Activated T-helper 2 cell treated with anti-CD3 and anti-CD28 coated beads, Interferon-gamma antibody, Interleukin-2, Interleukin-4, amounts not matched to agents 10 μg/mL and 5 μg/mL and 100 μg/mL, durations not matched to agents 14 hours and 24 hours and 36 hours (primary cell): ENCODE measurements at places on chromosomes 5 and 9. TPM values are rescaled to one million over a fixed set of nuclear protein-coding genes. Genes with fewer than 3 reads are reported as not detected.

Gene TLX3
- not detected in 2 replicates for total RNA-seq

GRCh38 chr9:136198605-136199083, 6.3 kb downstream of the LHX3 start:
- no peak for DNase-seq
- H3K27me3 ChIP-seq: peaks cover 53% of the 10 kb centered on the region
- no peaks in the 10 kb centered on the region for H3K36me3 ChIP-seq
- H3K4me3 ChIP-seq: no peak overlapping the region
- H3K27ac ChIP-seq: no peak overlapping the region

- H3K27me3 ChIP-seq: no peaks in the 10 kb centered on the region
- no peaks in the 10 kb centered on the region for H3K4me1 ChIP-seq
- no peak for DNase-seq
- no peaks in the 10 kb centered on the region for H3K36me3 ChIP-seq
Measured at GRCh38 chr9:106588626-106589025, 274.3 kb upstream of the ZNF462 start.

GRCh38 chr5:171299228-171299627, 9.8 kb upstream of the TLX3 start:
- no peak for DNase-seq
- H3K27ac ChIP-seq: no peak overlapping the region
- no peaks in the 10 kb centered on the region for H3K36me3 ChIP-seq
- H3K4me3 ChIP-seq: no peak overlapping the region
